ENCODE measurements at places on chromosomes 1 and 21.

- peak; percentile 56 for DNase-seq
Measured at GRCh38 chr1:212488436-212489283, 55.9 kb downstream of the NENF start.

GRCh38 chr1:36051821-36052220, 32.1 kb upstream of the TEKT2 start:
- DNase-seq: no peak

- no peak for DNase-seq
Measured at GRCh38 chr1:241964550-241965282, 7.1 kb downstream of the BECN2 start.

DNA sequence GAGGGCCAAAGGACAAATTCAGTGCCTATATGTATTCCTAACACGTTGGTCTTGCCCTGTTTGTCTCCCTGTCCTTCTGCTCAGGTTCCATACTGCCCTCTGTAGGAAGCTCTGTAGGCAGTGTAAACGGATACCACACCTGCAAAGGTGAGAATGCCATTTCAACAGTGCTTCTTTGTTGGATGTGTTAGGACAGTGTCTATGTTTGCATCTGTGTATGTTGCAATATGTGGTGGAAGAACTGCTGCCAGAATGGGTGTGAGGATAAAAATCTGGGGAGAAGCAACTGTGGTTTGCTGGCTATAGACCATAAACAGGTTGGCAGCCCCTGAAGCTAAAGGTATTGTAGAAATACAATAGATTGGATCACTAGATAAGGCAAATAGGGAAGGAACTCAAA, 113.1 kb upstream of the BMP8A start:
- DNase-seq: no peak

DNA sequence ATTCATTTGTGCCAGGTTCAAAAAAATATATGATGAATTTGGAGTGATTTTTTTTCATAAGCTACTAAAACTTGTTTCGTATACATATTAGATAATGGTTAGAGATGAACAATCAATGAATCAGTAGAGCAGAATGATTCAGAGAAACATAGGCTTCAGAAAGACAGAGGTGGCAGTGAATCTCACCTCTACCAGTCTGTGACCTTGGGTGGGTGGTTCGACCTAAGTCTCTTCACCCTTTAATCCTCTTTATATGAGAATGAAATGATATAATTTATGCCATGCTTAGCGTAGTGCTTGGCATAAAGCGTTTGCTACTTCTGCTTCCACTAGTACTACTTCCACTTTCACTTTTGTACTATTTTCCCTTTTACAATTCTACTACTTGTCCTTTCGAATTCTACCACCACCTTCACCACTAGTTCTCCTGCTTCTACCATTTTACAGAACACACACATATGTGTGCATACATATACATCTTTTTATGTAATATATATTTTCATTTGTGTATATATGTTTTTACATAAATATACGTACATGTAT, 45.1 kb downstream of the FYB2 start:
- DNase-seq: no peak

DNA sequence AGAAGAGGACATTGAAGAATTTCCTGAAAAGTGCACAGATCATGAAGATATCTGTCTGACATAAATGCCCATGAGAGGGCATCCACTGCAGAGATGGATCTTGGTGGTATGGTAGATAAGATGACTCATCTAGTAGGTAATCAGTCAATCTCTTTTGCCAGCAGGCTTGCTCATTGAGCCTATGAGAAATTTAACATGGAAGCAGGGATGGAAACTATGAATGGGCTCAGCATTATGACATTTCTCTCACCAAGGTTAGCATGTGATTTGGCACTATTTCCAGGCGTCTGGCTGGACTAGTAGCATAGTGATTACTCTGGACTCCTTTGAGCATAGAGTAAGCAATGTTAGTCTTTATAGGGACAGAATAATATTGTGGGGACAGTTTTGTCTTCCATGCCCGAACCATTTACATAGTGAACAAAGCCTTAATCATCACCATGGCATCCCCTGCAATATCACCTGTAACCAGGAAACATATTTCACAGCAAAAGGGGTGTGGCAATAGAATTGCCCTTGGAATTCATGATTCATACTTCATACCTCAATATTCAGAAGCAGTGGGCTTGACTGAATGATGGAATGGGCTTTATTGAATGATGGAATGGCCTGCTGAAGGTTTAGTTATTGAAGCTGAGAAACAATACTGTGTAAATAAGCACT, 7.3 kb downstream of the OR2C3 start:
- no peak for DNase-seq

DNA sequence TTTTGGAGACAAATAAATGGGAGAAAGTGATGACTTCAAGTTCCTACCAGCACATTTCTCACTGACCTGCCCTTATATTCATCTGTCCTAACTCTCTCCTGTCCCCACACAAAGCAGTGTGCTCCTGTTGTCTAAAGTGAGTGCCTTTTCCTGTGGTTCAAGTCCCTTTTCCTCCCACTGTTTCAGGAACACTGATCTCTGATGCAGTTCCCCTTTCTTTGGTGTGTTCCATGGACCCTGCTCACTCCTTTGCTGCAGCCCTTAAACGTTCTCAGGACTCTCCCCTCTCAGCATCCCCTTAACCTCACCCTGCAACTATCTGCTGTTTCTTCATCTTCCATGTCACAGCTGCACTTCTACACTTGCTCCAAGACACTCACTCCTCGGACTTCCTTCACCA, 195.8 kb upstream of the ETV3 start:
- no peak for DNase-seq

DNA sequence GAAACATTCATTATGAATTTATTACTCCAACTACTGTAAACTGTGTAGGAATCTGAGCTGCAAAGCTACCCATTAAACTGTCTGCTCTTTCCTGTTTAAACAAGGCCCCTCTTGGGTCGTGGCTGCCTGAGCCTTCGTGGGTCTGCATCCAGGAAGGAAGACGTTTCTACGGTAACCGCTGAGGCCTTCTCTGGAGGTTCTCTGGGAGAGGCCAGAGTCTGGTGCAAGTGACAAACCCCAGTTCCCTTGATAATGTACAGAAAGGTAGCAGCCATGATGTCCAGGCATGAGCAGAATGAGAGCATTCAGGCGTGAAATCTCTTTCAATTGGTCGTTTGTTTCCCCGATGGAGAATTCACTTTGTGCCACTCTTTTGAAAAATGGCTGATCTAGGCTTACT, 350.2 kb downstream of the PLPP3 start:
- DNase-seq: no peak

DNA sequence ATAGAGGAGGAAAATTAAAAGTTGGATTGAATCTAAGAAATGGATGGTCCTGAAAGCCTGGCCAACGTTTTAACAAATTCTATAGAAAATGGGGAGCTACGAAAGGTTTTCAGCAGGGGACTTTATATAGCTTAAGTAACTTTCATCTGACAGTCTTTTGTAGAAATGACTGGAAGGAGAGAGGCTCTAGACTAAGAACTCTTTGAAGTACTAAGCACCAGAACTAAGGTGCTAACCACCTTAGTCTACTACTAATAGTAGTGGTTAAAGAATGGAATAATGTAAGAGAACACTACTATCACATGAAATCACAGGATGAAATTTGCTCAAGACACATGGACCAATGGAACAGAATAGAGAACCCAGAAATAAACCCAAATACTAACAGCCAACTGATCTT, 126.1 kb downstream of the DENND1B start:
- no peak for DNase-seq

- DNase-seq: peak; percentile 37
Measured at GRCh38 chr1:99737016-99737415, 29.4 kb downstream of the FRRS1 start.

GRCh38 chr1:112251766-112252506, 144.1 kb upstream of the CTTNBP2NL start:
- no peak for DNase-seq

DNA sequence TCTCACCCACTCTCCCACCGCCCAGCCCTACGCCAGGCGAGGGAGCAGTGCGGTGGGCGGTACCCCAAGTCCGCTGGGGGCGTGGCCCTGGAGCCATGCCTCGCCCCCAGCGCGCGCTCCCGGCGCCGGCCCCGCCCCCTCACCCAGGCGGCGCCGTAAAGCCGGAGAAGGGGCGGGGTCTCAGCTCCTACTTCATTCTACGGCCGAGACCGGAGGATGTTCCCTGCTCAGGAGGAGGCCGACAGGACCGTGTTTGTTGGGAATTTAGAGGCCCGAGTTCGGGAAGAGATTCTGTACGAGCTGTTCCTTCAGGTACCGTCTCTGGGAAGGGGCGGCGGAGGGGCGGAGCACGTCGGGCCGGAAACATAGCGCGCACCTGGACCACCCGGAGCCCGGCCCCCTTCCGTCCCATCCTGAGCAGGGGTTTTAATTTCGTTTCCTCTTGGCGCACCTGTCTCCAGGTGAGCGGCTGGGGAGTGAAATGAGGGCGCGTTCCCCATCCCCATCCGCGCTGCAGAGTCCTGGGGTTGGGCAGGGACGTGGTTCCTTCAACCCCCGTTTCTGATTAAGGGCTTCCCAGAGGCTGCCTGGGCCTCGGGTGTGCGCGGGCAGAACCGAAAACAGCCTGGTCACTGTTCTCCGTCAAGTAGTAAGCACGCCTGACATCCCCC, at the start of gene RBM11:
Gene RBM11 (plus strand): TSS at position 187 of the 671 bp plus-strand sequence. CDS start 30 bp downstream, at position 217.
- DNase-seq: no peak

DNA sequence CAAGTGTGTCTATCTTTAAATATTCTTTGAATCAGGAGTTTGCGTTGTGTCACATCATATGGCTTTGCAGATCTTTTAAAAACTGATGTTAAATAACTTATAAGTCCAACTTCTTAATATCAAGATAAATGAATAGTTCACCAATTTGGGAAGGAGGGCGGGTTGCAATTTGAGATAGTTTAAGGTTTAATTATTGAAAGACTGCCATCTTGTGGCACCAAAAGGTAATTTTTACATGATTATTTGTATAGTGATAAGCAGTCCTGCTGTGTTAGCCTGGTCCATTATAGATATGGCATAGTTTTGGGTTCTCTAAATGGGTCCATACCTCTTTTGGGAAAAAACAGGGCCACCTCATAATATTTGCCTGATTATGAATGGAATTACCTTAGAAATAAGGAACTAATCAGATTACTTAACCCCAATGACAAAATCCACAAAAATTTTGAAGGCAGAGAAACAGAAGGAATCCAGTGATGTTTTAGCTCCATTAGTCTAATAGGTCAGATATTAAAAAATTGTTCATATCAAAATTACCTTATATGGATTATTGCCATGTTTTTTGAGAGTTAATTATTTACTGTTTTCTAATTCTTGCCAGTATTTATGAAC, 64.3 kb downstream of the PRKAA2 start:
- peak; percentile 16 for DNase-seq

- peak; percentile 84 for DNase-seq
Measured at GRCh38 chr1:36115200-36115669, 9.8 kb downstream of the COL8A2 start.

- DNase-seq: no peak
Measured at GRCh38 chr21:33265664-33266049, 510 bp upstream of the IL10RB start.

GRCh38 chr1:169466259-169467230, 19.2 kb downstream of the SLC19A2 start:
- peak; percentile 20 for DNase-seq

- no peak for DNase-seq
Measured at GRCh38 chr1:202860744-202861419, 28.1 kb downstream of the RABIF start.

GRCh38 chr21:40678681-40679284, 168.2 kb downstream of the DSCAM start:
- no peak for DNase-seq

All from GM04504 (cell line).